ENCODE measurements at places on chromosomes 1 and 21. TPM values are rescaled to one million over a fixed set of nuclear protein-coding genes. Genes with fewer than 3 reads are reported as not detected.

- DNase-seq: no peak
Observed at GRCh38 chr1:7251454-7251800, 466.2 kb downstream of the CAMTA1 start.

GJA8 gene
- total RNA-seq: not detected

DNA sequence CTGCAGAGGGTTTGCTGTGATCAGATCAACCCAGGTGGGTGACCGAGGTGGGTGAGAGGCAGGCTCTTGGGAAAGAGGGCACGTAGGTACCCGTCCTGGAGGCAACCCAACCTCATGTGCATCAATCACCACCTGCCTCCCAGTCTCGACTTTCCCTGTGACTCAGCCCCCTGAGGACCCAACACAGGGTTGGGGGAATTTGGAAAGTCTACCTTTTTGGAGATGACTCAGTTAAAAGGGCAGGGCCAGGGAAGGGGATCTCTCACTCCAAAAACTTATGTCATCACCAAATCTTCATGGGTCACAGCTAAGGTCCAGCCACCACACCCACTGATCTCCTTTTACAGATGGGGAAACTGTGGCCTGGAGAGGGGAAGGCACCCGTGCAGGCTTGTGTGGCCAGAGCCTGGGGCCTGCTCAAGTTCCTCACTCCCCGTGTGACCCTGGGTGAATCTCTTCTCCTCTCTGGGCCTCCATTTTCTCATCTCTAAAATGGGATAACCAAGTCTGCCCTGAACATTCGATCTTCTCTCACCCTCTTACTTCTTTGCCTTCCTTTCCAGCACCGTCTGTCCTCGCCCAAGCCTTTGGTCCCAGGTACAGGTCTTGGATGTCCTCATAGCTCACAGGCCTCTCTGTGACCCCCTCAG lies 34.6 kb upstream of the WNT4 start:
- DNase-seq: no peak

DNA sequence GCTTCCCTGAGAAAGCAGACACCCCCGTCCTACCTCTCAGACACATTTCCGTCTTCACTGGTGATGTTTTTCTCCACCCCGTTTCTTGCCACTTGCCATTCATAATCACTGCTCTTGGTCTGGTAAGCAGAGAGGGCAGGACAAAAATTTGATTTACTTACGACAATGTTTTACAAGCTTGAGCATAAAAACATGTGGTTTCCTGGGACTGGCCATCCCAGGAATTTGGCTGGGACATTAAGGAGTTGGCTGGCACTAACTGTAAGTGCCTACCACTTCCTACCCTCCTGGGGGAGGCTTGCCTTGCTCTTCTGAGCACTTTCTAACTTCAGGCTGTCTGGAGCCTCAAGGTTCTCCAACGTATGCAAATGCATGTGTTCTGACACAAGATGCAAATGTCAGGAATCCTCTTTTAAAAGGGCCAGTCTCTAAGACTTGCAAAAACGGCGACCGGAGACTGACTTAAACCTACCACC lies 24.2 kb downstream of the ZBTB18 start:
- DNase-seq: no peak

- DNase-seq: no peak
Observed at GRCh38 chr1:52249831-52250230, 107.9 kb downstream of the ZFYVE9 start.

- no peak for DNase-seq
Observed at GRCh38 chr1:32239790-32240139, 7.3 kb upstream of the FAM167B start.

DNA sequence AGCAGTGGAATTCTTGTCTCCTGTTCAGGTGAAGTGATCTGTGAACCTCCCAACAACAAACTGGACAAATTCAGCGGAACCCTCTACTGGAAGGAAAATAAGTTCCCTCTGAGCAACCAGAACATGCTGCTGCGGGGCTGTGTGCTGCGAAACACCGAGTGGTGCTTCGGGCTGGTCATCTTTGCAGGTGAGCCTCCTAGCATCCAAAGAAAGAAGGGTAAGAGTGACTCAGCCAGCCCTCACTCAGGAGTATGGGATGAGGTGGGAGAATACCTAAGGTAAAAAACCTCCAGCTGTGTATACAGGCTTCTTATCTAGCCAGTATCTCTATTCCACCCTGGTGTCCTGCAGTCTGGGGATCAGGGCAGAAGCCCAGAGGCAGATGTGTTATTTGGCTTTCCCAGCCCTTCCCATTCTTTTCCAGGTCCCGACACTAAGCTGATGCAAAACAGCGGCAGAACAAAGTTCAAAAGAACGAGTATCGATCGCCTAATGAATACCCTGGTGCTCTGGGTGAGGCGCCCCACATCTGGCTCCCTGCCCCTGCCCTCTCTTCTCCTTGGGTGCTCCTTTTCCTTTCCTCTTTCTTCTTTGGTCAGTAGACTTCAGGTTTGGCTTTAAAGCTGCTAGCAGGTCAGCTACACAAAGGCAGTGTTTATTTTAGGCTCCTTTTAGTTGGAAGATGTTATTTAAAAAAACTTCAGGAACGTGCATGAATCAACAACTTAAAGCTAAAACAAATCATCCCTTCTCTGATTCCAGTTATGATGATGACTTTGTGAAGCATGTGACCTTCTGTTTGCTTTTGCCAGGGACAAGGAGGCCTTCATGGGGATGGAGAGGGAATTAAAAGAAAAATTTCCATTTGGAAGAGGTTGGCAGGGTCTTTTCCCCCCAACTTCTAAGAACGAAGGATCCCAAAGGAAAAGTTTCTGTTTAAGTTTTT lies 9.0 kb downstream of the ATP8B2 start:
- DNase-seq: no peak

PRKAA2 gene
- 3.8 TPM for total RNA-seq

DNA sequence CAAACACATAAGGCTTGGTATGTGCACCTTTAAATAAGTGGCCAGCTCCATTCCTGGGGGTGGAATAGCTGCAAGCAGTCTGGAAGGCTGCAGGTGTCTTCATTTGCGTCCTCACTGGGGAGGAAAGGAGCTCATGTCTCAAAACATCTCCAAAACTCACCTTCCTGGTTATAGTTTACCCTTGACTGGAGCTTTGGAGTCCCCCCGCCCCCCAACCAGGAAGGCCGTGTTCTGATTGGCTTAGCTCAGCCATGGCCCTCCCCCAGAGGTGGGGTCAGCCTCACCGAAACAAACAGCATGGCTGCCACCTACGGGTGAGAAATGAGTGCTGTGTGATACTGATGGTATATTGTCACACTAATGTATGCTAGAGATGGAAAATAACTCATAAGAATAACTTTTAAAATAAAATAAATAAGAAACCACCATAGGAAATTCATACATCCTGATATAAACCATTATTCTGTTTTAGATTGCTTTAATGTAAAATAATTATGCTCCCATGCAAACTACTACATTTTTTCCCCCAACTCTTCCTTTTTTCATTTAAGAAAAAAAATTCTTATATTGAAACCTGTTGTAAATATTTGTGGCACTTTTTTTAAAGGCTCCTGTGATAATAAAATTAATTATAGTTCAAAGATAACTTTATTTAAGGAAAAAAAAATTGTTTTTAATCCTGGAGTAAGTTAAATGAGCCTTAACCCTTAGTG lies 90.8 kb downstream of the ZP4 start:
- DNase-seq: no peak

SEMA4A gene
- total RNA-seq: 30.7 TPM
